ENCODE measurements at places on chromosomes 2 and 18. TPM values are rescaled to one million over a fixed set of nuclear protein-coding genes. Genes with fewer than 3 reads are reported as not detected.

The NXPH2 gene
- total RNA-seq, result not detected

The GPR55 gene
- total RNA-seq, result 58.8 TPM

The CFAP221 gene
- not detected for total RNA-seq

The C2orf80 gene
- total RNA-seq, result not detected

The SMPD4 gene
- total RNA-seq, result 79.8 TPM

The PDK1 gene
- total RNA-seq, result 26.0 TPM

The CHST9 gene
- total RNA-seq, result not detected

The DYNAP gene
- not detected for total RNA-seq
